CD4-positive, alpha-beta T cell treated with Interleukin-2 at 100 ng/mL for 4 hours (primary cell): ENCODE measurements at places on chromosomes 7 and 10.

- DNase-seq, result no peak
Measured at GRCh38 chr10:94299417-94299816, 63.3 kb downstream of the NOC3L start.

GRCh38 chr10:11150879-11151415 is 133.3 kb downstream of the CELF2 start:
- DNase-seq, result peak; percentile 69

DNA sequence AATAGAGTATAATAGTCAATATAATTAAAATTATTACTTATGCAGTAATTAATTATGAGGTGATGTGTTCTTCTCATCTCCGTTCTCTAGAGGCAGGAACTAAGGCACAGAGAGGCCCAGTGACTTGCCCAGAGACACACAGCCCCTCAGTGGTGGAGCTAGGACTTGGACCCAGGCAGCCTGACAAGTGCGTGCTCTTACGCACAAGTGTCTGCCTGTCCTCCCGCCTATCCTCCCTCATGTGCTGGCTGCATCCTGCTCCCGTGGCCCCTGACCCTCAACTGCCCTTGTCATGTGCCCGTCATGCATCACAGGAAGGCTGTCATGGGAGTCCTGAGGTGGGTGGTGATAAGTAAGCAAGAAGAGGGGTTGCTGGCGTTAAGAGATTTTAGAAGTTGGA is 14.3 kb downstream of the IL2RA start:
- DNase-seq, result no peak

GRCh38 chr7:37433166-37433565 is 15.5 kb downstream of the ELMO1 start:
- DNase-seq, result no peak

DNA sequence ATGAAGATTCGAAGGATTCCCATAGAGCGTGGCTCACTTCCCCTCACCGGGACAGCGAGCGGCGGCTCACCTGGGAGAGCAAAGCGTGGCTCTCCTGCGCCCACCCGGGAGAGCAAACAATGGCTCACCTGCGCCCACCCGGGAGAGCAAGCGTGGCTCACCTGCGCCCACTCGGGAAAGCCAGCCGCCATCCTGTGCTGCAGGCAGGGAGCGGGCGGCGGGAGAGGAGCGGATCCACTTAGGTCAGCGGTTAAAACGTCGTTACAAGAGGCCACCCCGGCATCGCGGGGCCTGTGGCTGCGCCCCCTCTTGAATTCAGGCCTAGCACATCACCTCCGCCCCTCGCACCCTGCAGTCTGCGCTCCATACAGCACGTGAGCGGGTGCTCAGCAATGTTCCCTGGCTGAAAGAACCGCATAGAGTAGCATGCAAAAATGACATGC is 461 bp upstream of the FIGNL1 start:
- DNase-seq, result no peak

DNA sequence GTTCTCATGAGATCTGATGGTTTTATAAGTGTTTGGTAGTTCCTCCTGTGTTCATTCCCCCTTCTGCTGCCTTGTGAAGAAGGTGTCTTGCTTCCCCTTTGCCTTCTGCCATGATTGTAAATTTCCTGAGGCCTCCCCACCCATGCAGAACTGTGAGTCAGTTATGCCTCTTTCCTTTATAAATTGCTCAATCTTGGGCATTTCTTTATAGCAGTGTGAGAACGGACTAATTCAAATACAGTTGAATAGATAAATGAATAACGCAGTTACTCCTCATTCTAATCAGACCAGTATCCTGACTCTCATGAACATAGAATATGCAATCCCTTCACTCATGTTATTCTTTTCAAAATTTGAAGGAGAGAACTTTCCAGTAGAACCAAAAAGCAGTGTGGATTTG is 375.0 kb upstream of the FZD8 start:
- DNase-seq, result no peak

GRCh38 chr7:24784277-24784676 is 27.0 kb upstream of the GSDME start:
- DNase-seq, result no peak

DNA sequence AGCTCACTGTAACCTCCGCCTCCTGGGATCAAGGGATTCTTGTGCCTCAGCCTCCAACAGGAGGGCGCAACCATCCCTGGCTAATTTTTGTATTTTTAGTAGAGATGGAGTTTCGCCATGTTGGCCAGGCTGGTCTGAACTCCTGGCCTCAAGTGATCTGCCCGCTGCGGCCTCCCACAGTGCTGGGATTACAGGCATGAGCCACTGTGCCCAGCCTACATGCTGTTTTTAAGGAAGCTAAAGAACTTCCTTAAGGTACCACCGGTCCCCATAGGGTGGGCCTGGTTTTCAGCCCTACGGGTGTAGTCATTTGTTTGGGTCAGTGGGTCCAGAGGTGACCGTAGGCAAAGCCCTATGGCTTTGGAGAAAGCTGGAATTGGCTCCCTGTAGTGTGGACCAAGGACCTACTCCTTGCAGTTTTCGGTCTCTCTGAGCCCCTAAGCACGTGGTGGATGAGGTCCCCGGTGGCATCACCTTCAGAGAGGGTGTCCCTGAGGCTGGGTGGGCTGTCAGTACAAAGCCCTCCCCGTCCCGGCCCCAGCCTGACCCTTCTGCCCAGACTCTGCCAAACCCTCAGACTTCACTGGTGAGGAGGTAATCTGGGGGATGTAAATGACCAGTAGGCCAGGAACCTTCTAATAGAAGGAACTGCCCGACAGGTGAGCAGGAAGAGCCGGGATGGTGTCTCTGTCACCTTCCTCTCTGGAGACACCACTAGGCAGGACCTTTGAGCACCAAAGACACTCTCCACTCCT is 30.5 kb downstream of the ANXA11 start:
- no peak for DNase-seq

DNA sequence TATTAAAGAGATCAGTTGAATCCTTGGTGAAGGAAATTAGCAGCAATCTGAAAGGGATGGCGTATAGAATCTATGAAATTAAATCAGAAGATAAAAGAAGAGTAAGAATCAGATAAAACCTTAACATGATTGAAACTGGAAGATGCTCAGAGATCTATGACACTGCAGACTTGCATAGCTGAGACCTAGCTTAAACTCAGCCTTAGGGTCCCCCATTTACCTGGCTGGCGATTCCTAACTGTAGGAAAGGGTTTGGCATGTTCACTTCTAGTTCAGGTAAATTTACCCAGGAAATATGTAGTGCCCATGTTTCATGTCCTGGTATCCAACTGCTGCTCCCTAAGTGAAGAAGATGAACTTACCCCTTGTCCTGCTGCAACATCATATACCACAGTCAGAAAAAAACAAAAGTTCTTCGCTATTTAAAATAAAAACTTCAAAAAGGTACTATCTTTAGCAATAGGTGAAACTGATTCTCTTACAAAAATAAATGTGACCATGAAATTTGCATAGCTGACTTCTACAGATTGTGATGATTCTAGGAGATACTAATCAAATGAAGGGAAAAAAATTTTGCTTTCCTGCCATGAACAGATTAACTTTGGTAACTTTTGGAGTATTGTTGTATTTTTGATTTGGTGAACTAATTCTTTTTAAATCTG is 47.8 kb upstream of the TMEM243 start:
- DNase-seq, result no peak

- no peak for DNase-seq
Measured at GRCh38 chr10:34622945-34623344, 192.2 kb downstream of the PARD3 start.

DNA sequence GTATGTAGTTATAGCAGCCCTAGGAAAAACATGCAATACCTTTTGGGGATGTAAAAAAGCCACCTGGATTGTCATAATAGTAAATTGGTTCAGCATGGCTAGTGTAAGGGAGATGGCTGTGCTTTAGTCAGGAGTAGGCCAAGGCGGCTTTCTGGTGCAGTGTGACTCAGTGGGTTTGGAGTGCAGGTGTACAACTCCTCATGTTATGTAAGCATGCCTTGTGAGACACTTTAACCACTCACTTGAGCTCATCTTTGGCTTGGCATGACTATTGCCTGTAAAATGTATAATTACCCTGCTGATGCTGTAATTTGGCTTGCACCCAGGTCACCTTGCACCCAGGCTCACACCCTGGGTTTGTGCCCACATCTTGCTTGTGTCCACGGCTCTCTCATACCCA is 239.2 kb upstream of the GLI3 start:
- no peak for DNase-seq

DNA sequence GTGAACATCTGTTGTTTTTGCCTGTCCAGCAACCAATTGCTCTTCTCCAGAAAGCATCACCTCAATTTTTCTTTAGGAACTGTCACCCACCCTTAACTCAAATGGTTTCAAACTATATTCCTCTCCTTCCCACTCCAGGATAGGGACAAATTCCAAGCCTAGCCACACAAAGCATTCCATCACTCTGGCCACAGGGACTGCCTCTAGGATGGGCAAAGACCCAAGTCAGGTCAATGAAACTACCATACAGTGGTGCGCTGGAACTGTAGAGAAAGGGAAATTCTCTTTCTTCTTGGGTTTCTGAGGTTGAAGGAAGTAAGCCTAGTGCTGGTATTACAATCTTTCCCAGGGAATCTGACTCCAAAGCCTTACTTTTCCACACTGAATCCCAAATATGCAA is 3.6 kb downstream of the MICU1 start:
- no peak for DNase-seq

GRCh38 chr7:129626896-129627295 is 15.4 kb downstream of the NRF1 start:
- no peak for DNase-seq

DNA sequence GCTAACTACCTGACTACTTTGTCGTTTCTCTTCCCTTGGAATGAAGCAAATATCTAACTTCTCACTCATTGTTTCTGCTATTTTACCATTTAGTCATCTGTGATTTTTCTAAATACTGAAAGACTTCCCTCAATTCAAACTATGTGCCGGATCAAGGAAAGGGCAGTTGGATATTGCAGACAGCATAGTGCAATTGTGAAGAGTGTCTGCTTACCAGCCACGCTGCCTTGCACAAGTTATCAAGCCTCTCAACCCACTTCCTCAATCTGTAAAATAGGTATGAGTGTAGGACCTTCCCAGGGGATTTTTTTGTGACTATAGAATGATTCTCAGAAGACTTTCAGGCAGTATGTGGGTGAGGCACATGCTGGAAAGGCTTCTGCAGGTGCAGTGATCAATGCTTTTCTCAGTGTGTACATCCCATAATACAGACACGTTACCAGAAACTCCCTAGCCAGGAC is 54.3 kb downstream of the EGFR start:
- DNase-seq, result no peak

GRCh38 chr7:27128776-27129728 is 1.5 kb downstream of the HOXA4 start:
- DNase-seq, result no peak

GRCh38 chr7:86814661-86815379 is 171.1 kb downstream of the GRM3 start:
- no peak for DNase-seq
